Muscle of back (tissue), 13 donors: ENCODE measurements at places on chromosomes 7 and 10. TPM values are rescaled to one million over a fixed set of nuclear protein-coding genes. Genes with fewer than 3 reads are reported as not detected.
A peak's percentile ranks its signal among the peaks of the same experiment; 100 is the strongest.

Gene CHRM2
- polyA plus RNA-seq, result 0.13 TPM

Gene SGPL1
- 21.0 TPM for polyA plus RNA-seq

DNA sequence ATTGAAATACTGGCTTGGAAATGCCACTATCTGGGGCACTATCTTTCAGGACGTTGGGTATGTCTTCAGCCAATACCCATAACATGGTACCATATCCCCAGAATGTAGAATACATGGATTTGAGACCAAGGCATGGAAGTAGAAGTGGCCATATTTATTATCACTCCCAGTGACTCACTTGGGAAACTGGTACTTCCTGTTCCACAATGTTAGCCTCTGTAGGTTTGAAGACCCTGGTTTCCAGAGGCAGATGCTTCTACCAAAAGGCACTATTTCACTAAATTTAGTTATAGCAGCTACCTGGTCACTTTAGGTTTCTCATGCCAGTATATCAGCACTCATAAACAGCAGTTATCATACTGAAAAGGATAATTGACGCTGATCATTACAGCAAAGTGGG, 184.2 kb downstream of the CCDC71L start:
- DNase-seq, result no peak

Gene GPC2
- 5.9 TPM for polyA plus RNA-seq

Gene AKR1C8
- 0.10 TPM for polyA plus RNA-seq

GRCh38 chr7:140059273-140060242, 3.2 kb downstream of the PARP12 start:
- peak; percentile 77 for DNase-seq

- peak; percentile 3 for DNase-seq
Measured at GRCh38 chr10:115417585-115418265, 324.6 kb downstream of the ATRNL1 start.
